ENCODE measurements at places on chromosomes 1 and 21. TPM values are rescaled to one million over a fixed set of nuclear protein-coding genes. Genes with fewer than 3 reads are reported as not detected.

- no peak for DNase-seq
Measured at GRCh38 chr1:93839307-93839706, 39.7 kb downstream of the DNTTIP2 start.

DNA sequence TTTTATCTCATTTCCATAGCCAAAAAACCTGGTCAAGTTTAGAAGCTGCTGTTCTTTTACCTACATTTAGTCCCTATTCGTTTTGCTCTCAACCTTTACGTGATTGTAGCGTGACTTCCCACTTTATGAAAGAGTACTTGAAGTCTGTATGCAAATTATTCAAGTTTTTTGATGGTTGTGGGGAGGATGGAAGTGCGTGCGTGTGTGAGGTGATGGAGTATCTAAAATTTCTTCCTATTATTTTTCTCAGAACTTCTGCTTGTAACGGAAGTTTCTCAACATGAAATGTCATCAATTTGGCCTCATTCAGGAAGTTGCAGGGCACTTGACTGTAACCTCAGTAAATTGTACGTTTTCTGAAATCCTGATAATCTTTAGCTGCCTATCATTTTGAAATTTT lies 64.0 kb downstream of the SAMSN1 start:
- peak; percentile 21 for DNase-seq

DNA sequence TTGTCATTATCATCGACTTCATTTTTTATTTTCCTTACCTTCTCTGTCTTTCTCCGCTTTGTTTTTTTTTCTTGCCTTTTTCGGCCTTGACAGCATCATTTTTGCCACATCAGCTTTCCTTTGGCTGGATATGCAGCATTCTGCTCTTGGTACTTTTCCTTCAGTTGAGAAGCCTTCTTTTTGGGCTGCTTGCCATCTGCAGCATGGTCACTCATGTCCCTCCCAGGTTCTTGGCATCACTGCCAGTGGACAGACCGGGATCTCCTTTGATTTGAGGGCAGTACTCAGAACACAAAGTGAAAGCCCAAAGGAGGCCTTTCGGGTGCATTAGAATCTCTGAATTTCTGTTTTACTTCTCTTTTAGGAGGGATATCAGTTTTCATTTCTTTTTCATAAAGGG lies 3.7 kb upstream of the PARP1 start:
- no peak for DNase-seq

DNA sequence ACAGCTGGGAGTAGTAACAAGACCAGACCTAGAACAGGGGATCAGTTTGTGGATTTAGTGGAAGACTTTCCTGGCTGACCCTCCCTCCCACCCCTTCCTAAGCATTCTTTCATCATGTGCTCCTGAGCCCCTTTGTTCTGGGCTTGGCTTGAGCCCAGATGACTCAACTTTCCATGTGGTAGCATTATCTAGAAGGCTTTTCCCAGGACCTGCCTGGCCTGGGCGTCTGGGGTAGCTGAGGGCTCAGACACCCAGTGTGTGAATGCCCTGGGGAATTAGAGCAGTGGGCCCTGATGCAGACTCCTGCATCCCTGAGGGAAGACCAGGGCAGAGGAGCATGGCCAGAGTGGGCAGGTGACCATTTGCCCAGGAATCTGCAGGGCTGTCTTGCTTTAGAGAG lies 44.1 kb upstream of the TSPAN2 start:
- DNase-seq: no peak

DNA sequence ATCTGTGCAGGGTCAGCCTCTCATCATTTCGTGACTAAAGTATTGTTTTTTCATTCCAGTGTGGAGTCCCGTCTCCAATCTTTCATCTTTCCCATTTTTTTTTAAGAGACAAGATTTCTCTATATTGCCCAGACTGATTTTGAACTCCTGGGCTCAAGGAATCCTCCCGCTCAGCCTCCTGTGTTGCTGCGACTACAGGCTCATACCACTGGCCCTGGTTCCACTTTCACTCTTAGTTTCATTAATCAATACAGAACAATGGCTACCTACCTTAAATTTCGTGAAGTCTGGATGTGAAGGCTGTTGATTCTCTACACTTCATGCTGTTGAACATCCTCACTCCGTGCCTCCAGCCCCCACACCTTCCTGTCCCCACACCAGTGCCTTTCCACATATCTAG lies 97.7 kb upstream of the GREM2 start:
- no peak for DNase-seq

DNA sequence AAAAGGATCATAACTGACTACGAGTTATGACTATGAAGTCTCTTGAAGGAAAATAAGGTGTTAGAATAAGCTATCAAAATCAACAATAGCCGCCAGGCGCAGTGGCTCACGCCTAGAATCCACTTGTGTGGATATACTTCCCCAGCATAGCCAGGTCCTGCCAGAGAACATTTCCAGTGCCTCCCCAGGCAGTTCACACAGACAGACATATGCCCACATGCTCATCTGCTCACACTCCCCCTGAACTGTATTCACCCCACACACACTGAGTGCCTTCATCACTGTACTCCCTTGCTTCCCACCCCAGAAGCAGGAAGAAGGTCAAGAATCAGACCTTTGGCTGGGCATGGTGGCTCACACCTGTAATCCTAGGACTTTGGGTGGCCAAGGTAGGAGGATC lies 6.5 kb downstream of the RERE start:
- no peak for DNase-seq

- DNase-seq: no peak
Measured at GRCh38 chr1:45266151-45266801, 59.9 kb upstream of the ZSWIM5 start.

DNA sequence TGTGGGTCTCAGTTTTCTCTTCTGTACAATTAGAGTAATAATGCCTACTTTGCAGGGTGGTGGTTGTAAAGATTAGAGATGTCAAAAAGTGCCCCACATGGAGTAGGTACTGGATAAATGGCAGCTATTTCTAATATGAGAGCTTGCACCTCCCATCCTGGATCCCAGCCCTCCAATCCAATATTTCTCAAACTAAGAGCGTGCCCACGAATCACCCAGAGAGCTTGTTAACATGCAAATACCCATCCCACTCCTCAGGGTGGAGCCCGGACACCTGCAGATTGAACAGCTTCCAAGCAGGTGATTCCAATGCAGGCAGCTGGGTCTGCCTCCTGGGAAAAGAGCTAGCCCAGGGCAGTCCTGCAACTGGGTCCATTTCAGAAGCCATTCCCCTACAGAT lies 33.0 kb downstream of the LRRN2 start:
- DNase-seq: no peak

DNA sequence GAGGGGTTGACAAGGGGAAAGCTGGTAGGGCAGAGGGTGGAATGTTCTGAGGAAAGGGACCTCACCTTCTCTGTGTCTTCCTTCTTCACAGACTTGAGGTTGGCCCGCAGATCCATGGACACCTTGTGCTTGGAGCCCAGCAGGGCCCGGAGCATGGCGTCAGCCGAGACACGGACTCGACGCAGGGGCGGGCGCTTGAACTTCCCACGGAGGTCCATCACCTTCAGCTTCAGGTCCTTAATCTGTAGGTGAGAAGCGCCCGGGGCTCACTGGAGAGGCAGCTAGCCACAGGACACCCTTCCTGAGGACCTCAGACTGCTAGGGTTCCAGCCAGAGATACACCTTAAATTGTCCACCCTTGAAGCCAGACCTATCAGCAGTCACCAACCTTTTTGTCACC lies 10.2 kb downstream of the TNNI1 start:
- no peak for DNase-seq

GRCh38 chr21:41676198-41676597 lies 90.7 kb downstream of the RIPK4 start:
- no peak for DNase-seq

DNA sequence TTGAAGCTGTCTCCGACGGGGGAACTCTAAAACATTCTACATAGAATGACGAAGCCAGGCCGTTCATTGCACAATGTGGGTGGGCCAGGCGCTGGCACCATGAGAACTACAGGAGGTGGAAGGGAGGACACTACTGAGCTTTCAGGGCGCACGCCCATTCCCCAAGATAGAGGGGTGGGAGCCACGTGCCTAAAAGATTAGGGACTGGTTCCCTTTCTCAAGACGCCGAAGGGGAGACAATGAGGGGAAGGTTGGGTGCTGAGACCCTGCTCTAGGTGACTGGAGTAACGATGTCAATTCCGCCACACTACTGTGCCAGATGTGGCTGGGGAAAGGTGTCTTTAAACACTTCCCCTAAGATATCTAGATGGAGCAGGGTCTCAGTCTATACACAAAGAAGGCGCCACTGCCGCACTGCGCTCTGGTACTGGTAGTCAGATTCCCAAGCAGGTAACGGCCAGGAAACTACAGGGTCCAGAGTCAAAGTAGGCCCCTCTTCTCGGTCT lies 782 bp downstream of the CSDE1 start:
- peak; percentile 48 for DNase-seq

DNA sequence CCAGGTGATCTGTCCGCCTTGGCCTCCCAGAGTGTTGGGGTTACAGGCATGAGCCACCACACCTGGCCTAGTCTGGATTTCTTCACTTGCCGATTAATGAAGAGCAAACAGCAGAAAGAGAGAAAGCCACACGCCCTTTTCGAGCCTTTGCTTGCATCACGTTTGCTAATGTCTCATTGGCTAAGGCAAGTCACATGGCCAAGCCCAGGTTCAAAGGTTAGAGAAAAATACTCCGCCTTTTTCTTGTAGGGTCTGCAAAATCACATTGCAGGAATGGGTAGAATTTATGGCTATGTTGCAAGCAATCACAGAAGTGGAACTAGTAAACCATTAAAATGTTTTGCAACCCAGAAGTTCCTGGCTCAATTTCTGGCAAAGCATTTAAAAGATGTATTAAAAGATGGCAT lies 26.8 kb upstream of the BACH1 start:
- no peak for DNase-seq

DNA sequence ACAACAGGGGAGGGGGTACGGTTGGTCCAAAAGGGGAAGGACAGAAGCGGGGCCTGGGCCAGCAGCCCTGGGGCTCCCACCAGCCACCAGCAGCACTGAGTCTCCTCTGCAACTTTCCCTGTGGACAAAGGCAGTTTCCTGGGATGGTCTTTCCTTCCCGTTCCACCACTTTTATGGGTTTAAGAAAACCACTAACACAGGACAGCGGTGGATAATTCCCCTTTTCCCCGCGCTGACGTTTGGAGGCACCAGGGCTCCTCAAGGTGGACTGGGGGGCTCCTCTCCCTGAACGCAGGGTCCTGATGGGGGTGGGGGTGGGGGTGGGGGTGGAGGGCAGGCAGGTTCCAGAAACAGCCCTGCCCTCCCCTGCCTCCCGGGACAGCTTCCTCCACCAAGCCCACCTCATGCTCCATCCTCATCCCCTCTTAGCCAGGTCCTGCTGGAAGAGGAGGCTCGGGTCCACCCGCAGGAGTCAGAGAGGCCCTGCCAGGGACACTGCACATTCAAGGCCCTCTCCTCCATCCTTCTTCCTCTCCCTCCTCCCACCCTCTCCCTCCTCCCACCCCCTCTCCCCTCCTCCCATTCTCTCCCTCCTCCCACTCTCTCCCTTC lies 4.8 kb upstream of the COL6A1 start:
- no peak for DNase-seq

GRCh38 chr1:100631015-100631551 lies 88.5 kb upstream of the VCAM1 start:
- no peak for DNase-seq

DNA sequence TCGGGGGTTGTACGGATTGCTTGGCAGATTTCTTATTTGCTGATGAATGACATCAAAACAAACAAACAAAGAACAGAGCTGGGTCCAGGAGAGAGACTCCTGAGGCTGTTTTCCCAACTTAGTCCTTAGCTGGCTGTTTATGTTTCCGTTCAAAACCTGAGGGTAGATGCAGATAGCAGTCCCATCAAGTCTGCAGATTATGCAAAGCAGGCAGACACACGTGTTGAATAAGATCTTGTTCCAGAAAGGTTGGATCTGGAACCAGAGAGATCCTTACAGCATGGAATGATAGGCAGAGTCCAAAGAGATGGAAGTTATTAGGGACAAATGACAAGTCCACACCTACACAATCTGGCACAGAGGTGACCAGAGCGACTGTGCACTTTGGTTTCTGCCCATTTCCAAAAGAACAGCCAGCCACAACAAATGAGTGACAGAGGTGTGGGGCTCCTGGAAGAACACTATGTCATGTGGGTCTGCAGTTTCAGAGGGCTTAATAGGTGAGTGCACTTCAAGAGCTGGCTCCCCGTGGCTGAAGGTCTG lies 65.5 kb downstream of the MAN1C1 start:
- no peak for DNase-seq

DNA sequence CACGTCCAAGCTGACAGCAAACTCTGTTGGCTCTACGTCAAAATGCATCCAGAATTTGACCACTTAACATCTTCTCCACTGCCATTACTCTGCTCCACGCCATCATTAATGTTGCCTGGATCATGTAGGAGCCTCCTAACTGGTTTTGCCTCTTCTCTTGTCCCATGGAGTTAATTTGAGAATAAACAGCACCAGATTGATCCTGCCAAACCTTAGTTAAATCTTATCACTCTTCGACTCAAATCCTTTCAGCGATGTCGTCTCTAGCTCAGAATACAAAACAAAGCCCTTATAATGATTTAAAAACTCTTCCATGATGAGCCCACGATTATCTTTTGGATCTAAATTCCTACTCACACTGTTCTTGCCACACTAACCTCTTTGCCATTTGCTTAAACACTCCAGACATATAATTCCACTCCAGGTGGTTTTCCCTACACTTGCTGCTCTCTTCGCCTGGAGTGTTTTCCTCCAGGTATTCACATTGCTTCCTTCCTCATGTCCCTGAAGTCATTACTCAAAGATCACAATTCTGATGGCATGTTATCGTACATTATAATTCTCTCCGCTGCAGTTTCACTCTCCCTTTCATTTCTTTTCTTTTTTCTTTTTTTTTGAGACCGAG lies 90.7 kb upstream of the KCNK2 start:
- DNase-seq: no peak

DNA sequence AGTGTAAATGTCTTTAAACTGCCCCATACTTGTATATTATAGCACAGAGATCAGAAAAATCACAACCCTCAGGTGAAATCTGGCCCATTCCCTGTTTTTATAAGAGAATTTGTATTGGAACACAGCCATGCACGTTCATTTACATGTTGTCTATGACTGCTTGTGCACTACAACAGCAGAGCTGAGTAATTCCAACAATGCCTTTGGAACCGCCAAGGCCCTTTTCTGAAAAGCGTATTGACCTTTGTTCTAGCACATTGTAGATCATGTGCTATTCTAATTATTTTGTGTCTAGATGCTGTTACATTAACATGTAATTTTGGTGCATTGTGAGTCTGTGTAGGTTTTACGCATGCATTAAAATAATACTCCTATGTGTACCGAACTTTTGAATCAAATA lies 339.6 kb downstream of the CHRM3 start:
- no peak for DNase-seq

DNA sequence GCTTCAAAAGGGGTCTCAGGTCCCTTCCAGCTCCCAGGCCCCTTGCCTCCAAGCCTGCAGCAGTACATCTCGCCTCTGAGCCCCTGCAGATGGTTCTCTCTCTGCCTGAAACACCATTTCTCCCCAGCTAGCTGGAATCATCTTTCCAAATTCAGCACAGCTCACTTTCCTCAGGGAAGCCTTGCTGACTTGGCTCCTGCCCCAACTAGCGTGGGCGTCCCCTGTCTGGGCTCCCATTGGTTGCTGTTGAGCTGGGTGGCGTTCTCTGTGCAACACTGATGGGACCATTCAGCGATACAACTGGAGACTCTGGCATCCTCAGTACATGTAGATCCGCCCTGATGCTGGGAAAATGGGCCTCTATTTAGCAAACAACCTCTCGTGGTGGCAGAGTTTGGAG lies 141.3 kb upstream of the IGSF21 start:
- no peak for DNase-seq

SYT6 gene
- total RNA-seq: not detected
